Psoas muscle (tissue), 8 donors: ENCODE measurements at places on chromosomes 5 and 9. TPM values are rescaled to one million over a fixed set of nuclear protein-coding genes. Genes with fewer than 3 reads are reported as not detected.

DNA sequence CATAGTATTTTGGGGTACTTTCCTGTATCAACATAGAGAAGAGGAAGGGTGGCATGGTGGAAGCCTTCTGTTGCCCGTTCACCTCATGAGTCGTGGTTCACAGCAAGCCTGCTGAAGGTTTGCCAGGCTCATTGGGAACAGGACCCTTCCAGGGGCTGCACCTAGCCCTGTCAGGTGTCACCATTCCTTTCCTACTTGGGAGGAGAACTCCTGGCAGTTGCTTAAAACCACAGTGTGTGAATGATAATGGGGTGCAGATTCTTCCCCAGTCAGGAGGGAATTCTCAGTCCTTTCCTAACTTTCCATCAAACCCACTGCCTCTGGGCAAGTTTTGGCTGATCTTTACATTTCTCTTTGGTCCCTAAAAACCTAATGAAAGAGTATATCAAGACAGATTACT lies 99.4 kb upstream of the CTNND2 start:
- H3K27me3 ChIP-seq, result no peaks in the 10 kb centered on the region
- no peak overlapping the region for H3K4me3 ChIP-seq
- no peaks in the 10 kb centered on the region for H3K4me1 ChIP-seq

- peaks cover 8% of the 10 kb centered on the region for H3K4me1 ChIP-seq
- no peak overlapping the region for H3K27ac ChIP-seq
- H3K27me3 ChIP-seq, result no peaks in the 10 kb centered on the region
- H3K36me3 ChIP-seq, result no peaks in the 10 kb centered on the region
- H3K4me3 ChIP-seq, result no peak overlapping the region
- no peak for DNase-seq
Observed at GRCh38 chr5:119290161-119290569, 65.7 kb upstream of the TNFAIP8 start.

DNA sequence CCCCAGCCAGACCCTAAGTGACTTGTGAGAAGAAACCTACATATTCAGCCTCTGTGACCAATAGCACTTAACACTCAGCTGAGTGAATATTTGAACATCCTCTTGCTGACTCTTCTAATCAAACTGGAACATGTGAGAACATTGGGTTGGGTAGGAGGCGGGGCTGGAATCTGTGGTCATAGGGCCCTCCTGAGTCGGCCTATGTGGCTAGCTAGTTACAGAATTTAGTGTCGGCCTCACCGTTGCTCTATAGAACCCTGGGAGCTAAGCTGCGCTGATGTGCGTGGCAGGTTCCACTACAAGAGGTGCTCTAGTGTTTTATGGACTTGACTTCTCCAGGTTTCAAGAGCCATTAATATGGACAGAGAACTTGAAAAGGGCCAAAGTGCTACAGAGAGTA lies 138.8 kb downstream of the DROSHA start:
- DNase-seq, result no peak
- no peaks in the 10 kb centered on the region for H3K36me3 ChIP-seq
- H3K4me1 ChIP-seq, result no peaks in the 10 kb centered on the region
- no peak overlapping the region for H3K4me3 ChIP-seq
- H3K27ac ChIP-seq, result no peak overlapping the region
- no peaks in the 10 kb centered on the region for H3K27me3 ChIP-seq

DNA sequence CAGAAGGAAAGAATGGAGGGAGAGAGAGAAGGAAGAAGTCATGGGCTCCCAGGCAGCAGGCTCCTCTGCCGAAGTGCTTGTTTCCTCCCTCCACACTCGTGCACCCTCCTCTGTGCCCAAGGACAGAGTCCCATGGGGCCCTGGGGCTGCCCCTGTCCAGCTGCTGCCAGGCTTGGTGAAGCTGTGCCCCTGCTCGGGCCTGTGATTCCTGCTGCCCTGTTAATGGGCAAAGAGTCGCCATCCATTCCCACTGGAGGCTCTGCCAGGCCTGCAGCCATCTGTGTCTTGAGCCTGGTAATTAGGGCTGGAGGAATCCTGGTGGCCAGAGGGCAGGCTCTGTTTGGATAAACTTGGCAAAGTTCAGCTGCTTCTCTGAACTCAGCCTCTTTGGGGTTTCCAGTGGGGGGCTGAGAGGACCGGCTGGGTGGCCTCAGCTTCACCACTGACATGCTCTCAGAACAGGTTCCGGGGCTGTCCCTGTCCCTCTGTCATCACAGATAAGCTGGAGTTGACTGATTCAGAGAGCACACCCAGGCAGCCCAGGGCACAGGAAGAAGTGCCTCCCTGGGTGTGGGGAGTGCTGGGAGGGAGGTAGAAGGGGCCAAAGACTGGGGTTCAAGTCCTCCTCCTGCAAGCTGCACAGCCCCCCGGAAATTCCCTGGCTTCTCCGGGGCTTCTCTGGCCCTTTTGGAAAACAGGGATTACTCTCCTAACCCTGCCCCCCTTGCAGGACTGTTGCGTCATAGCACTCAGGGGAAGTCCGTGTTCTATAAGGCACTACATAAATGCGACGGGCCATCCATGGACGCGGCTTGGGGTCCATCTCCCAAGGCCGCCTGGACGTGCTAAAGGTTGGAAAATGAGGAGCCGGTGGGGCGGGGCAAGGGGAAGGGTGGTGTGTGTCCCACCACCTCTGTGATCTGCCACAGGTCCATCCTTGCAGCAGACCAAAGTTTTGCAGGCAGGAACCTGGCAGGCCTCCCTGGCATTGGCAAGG lies 154.8 kb downstream of the PAX5 start:
- H3K27me3 ChIP-seq, result peaks cover 2% of the 10 kb centered on the region
- no peaks in the 10 kb centered on the region for H3K36me3 ChIP-seq
- DNase-seq, result no peak
- no peak overlapping the region for H3K4me3 ChIP-seq
- no peak overlapping the region for H3K27ac ChIP-seq
- H3K4me1 ChIP-seq, result no peaks in the 10 kb centered on the region

DNA sequence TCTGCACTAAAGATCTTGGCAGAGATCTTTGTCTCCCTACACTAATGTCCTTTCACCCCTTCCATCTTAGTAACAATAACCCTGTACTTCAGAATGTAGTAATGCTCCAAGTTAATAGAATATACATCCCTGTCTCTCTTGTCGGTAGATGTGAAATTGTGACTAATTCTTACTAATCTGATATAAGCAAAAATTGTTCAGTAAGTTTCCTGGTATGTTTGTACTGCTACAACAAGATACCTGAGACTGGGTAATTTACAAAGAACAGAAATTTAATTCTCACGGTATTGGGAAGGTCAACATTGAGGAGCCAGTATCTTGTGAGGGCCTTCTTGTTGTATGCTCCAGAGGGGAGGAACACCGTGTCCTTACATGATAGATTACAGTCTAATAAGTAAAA lies 1686.6 kb upstream of the CDH9 start:
- H3K4me1 ChIP-seq, result no peaks in the 10 kb centered on the region
- H3K27ac ChIP-seq, result no peak overlapping the region
- no peaks in the 10 kb centered on the region for H3K36me3 ChIP-seq
- no peak for DNase-seq
- no peaks in the 10 kb centered on the region for H3K27me3 ChIP-seq
- no peak overlapping the region for H3K4me3 ChIP-seq

DNA sequence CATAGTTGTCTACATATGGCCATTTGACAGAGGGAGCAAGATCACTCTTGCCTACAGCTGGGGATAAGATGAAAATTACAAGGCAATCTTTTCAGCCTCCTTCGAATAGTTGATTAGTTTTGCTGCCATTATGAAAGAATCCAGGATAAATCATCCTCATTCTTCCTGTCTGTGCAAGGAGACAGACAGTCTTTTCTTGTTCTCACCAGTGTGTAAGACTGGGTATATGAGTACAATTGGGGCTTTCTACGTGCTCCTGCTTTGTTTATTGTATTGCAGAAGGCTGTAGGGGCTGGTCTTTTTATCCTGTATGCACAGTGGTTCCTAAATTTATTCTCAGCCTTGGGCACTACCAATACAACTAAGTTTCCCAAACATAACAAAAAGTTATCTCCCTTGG lies 76.8 kb downstream of the SPEF2 start:
- no peaks in the 10 kb centered on the region for H3K27me3 ChIP-seq
- no peak overlapping the region for H3K4me3 ChIP-seq
- H3K27ac ChIP-seq, result no peak overlapping the region
- H3K4me1 ChIP-seq, result no peaks in the 10 kb centered on the region

DNA sequence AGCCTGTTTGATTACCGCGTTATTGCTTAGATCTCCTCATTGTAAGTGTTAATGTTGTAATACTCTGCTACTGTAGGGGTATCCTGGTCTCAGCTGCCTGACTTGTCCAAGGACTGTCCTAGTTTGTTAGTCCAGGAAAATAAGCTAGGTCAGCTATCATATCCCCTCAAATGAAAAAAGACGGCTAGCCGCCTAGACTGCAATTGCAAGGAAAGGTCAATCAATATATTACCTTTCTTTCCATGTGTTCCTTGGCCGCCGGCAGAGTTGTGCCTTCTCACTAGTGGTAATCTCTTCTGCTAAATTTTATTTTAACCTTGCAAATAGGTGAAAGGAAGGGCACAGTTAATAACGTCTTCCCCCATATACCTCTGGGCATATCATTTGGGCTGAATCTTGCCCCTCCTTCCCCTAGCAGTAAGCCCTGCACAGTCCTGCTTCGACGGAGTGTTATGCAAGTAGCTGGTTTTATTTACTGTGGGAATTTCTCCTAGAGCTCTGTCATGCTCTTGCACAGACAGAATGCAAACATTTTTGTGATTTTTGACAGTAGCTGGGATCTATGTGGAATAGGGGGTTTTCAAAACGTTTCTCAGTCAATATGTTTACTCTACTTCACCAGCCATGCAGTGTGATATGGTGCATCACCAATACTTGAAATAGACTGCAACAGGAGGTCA lies 288.5 kb downstream of the MAST4 start:
- no peak overlapping the region for H3K4me3 ChIP-seq
- H3K4me1 ChIP-seq, result no peaks in the 10 kb centered on the region
- H3K27ac ChIP-seq, result no peak overlapping the region
- DNase-seq, result no peak

BTNL8 gene
- 0.19 TPM for total RNA-seq

PDE4D gene
- 262 TPM for total RNA-seq
